ENCODE measurements at places on chromosomes 4 and X. TPM values are rescaled to one million over a fixed set of nuclear protein-coding genes. Genes with fewer than 3 reads are reported as not detected.
A peak's percentile ranks its signal among the peaks of the same experiment; 100 is the strongest.

GRCh38 chr4:140719022-140719421, 37.2 kb downstream of the TBC1D9 start:
- DNase-seq, result no peak

GRCh38 chr4:10687526-10687925, 3.0 kb upstream of the CLNK start:
- DNase-seq, result no peak

GRCh38 chr4:127441571-127441970, 191.2 kb upstream of the INTU start:
- no peak for DNase-seq

DNA sequence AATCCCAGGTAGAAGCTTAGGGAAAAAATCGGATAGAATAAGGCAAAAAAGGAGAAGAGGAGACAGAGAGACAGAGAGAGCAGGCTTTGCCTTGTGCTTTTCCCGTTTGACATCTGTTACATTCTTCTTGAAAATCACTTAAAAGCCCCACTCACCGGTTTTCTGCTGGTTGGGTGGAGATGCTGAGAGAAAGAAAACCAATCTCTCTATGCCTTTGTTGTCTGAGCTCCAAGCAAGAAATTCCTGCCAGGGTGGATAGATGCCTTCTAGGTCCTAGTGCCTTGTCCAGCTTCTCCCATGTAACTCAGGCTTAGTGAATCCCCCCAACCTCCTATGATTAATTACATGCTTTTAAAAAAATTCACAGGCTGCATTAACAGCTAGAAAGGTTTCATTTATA, at the start of gene DCX:
Gene DCX, minus strand, starts transcription at position 210 of the 400 bp plus-strand sequence. CDS start 1,794 bp downstream, outside the sequence.
- DNase-seq, result no peak

DNA sequence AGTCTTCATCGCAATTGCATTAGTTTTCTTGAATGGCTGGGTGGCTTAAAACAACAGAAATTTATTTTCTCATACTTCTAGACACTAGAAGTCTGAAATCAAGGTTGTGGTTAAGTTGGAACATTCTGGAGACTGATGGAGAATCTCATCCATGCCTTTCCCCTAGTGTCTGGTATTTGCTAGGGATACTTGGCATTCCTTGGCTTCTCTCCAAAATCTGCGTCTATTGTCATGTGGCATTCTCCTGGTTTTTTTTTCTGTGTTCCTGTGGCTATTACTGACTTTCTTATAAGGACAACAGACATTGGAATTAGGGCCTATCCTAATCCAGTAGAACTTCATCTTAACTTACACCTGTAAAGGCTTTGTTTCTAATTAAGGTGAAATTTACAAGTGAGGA, 272.8 kb upstream of the EPHA5 start:
- no peak for DNase-seq

DNA sequence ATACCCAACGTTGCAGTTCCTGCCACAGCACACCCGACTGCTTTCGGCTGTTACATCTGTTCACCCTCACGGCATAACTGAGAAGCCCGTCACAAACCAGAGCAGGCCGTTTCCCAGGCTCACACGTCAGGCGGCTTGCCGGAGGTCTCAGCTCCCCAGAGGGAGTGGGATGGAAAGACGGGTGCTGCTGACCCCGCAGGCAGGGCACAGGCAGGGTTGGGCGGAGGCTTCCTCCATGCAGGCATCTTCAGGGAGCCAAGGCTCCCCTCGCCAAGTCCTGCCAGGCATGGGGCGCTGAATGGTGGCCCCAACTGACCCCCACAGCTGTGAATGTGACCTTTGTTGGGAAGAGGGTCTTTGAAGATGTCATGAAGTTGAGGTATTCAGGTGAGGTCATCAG, 57.5 kb downstream of the ACOX3 start:
- DNase-seq, result no peak

DNA sequence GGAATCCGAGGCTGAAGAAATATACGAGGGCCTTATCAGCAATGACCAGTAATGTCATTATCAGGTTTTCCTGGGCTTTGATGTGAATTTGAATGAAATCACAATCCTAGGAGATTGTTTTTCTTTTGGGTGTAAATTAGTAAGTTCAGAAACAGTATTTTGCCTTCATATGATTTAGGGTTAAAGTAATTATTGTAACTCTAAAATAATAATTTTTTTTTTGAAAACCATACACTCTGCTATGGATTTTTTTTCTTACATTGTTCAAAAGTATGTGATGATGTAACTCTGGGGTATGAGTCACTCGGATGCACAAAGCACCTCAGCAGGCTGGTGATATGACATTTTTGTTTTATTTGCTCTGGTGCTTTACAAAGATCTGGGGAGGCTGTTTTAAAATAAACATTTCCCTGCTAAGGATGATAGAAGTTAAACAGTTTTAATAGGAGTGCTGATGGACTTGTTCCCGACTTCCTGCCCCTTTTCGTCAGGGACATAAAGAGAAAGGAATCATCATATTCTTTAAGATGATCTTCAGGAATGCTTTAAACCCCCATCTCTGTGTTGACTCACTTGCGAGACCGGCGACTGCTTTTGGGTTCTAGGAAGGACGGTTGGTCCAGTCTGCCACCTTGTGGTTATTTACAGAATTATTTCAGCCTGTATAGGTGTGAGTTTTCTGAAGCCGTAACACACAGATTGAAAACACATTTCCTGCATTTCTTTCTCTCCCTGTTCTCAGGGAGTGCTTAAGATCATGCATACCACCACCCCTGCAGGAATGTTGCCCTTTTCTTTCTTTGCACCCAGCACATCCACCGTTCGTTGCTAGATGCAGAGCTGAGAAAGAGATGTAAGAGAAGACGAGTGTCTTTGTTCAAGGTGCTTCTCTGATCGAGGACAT, 72.5 kb downstream of the RAPGEF2 start:
- DNase-seq, result peak; percentile 66

GRCh38 chrX:118353081-118353850, 7.4 kb downstream of the WDR44 start:
- DNase-seq, result no peak

GRCh38 chr4:111230265-111230664, 607.4 kb upstream of the PITX2 start:
- DNase-seq, result no peak

- DNase-seq, result no peak
Observed at GRCh38 chrX:45747905-45748304, 547.2 kb upstream of the DIPK2B start.

DNA sequence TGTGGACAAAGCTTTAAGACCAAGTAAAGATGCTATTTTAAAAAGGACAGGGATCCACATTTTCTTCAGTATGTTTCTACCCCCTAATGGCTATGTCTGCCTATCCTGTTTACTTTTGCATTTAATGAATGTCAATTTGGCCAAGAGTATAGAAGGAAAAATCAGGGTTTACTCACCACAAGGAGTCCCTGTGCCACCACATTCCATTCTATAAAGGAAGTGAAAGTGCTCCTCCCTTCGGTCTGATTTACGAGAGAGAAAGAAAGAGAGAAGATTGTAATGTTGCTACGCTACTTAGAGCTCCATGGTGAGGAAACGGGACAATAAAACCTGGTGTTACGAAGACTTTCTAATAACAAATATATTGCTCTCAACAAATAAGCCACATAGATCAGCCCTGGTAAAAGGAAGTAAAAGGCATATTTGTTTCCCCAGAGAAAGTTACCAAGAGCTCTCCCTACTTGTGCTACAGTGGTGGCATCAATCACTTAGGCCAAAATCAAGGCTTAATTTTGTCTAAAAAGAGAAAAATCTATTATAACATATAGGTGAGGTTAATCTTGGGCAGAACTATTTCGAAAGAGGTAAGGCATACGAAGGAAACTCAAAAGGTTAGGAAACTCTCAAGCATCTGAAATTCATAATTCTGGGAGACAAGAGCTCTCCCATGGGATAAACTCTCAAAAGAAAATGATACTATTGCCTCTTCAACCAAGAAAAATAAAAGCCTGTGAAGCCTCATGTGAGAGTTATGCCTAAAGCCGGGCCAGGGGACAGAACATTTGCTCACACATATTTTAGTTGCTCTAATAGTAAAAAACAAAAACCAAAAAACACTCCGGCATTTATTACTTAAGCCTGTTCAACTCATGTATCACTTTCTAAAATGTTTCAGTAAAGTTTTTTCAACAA, 29.5 kb downstream of the TAPT1 start:
- no peak for DNase-seq

DNA sequence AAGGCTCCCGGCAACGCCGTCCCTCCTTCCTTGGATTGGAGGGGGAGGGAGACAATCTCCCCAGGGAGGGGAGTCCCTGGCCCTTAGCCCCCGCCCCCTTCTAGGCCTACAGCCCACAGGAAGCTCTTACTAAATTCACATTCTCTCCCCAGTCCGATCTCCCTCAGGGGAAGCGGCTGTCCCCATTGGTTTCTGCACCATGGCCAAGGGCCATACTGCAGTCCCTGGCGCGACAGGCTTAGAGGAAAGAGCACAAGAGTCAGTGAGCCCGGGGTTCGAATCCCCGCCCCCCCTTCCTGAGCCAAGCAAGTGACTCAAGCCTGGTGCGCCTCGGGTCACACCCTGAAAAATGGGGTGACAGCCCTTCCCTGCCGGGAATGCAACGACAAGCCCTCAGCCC, 1.1 kb downstream of the ABLIM2 start:
- peak; percentile 73 for DNase-seq

DNA sequence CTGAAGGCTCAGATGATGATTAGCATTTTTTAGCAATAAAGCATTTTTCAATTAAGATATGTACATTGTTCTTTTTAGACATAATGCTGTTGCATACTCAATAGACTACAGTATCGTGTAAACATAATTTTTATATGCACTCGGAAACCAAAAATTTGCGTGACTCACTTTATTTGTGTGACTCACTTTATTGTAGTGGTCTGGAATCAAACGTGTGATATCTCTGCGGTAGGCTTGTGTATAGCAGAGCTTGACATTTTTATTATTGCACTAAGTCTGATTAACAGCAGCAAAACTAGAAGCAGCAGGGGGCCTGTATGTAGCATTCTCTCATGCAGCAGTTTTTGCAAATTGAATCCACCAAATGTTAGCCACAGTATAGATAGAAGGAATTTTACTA, 119.1 kb upstream of the PRDX4 start:
- no peak for DNase-seq

- DNase-seq, result no peak
Observed at GRCh38 chr4:176549161-176549865, 229.5 kb downstream of the SPCS3 start.

- DNase-seq, result no peak
Observed at GRCh38 chrX:41002026-41002425, 83.2 kb upstream of the USP9X start.

DNA sequence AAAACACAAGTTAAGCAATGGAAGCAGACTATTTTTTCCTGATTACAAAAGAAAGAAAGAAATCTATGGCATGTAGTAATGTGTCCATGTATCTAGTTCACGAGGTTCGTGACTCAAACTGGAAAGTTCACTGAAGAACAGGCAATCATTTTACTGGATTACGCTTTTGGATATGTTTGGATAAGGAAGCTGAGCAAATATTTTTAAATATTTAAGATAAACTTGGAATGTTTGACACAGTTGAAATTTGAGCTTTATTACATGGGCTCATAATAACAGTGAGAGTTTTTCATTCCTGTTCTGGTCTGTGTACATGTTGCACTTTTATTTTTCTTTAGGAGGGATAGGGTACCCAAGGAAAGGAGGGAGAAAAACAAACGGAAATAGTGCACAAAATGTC, 244.2 kb upstream of the GK2 start:
- DNase-seq, result no peak

DNA sequence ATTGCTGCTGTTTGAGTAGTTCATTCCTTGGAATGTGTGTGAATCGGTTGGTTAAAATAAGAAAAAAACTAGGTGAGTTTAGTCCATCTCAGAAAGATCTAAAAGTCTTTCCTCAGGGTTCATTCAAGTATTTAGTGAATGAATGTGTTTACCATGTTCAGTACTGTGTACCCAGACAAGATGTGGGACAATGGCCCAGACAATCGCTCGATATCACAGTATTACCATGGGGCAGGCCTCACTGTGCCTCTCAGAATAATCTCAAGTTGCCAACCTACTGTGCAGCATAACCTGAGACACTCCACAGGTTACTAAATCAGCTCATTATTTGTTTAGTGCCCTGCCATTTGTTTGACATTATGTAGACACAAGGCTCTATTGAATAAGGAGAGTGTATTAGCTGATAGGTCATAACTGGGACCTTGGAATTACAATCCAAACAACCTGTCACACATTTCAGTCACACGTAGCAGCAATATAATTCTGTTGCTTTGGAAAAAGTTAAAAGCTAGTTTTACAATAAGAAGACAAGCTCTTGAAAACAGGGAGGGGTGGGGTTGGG, 24.9 kb upstream of the AMOT start:
- DNase-seq, result no peak

DNA sequence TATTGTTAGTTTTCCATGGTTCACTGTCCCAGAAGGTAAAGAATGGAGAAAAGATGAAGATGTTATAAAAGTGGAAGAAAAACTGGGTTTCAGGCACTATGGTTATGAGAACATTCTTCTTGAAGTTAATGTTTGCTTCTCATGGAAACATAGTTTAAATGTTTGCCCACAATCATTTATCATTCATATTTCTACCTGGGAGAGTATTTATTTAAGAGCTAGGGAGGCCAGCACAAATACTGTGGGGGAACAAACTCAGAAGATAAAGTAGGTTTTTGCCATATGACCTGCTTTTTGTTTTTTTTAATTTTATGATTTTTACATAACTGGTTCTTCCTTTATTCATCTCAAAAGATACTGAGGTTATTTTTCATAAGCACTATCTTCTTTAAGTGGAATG, 96.8 kb downstream of the GC start:
- DNase-seq, result no peak

GRCh38 chr4:74738464-74739143, 55.7 kb downstream of the BTC start:
- DNase-seq, result no peak

DNA sequence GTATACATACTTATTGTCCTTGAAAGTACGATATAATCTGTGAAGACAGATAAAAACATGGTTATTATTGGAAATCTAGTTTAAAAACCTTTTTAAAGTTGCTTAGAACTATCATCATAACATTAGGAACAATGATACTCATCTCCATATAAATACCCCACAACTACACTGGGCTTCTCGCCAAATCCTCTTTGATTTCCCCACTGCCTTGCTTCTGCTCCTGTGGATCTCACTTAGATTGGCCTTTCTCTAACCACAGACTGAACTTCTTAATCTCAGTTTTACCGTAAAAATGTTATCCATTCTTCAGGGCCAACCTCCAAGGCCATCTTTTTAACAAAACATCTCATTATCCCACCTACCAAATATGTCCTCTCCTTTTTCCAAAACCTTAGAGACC, 77.6 kb downstream of the PRKG2 start:
- no peak for DNase-seq

- no peak for DNase-seq
Observed at GRCh38 chrX:155028129-155028528, 1.5 kb downstream of the FUNDC2 start.

Gene MCF2
- total RNA-seq, result not detected

Gene KLB
- 0.28 TPM for total RNA-seq

Gene TNIP3
- not detected for total RNA-seq

Gene RPA4
- 0.14 TPM for total RNA-seq

Gene CXCL1
- total RNA-seq, result 4.3 TPM

Gene UBL4A
- total RNA-seq, result 60.0 TPM

Gene NHSL2
- 9.2 TPM for total RNA-seq

Gene HOPX
- 82.1 TPM for total RNA-seq

Gene USP17L20
- total RNA-seq, result not detected

Gene CT55
- not detected for total RNA-seq

Gene PNMA5
- total RNA-seq, result not detected

Gene ERCC6L
- 0.11 TPM for total RNA-seq

Gene KLKB1
- total RNA-seq, result 0.56 TPM

Gene P2RY4
- not detected for total RNA-seq

Gene ABCG2
- 1.6 TPM for total RNA-seq

Gene GABRA4
- 0.03 TPM for total RNA-seq
